ENCODE measurements at places on chromosomes 5 and 9.

GRCh38 chr9:117247266-117247665, 167.6 kb downstream of the ASTN2 start:
- DNase-seq: peak; percentile 39

DNA sequence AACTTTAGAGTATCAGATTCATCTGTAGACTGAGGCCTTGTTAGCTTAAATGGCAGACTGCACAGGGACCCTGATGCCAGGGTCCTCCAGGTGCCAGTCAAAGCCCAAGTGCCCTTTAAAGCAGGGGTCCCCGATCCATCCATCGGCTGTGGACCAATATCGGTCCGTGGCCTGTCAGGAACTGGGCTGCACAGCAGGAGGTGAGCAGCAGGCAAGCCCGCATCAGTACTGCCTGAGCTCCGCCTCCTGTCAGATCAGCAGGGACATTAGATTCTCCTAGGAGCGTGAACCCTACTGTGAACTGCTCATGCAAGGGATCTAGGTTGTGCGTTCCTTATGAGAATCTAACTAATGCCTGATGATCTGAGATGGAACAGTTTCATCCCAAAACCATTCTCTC, 403.4 kb downstream of the RAB3C start:
- no peak for DNase-seq

GRCh38 chr5:109961751-109962150, 272.0 kb downstream of the MAN2A1 start:
- no peak for DNase-seq

GRCh38 chr9:34575862-34576596, 13.5 kb downstream of the CNTFR start:
- peak; percentile 32 for DNase-seq

DNA sequence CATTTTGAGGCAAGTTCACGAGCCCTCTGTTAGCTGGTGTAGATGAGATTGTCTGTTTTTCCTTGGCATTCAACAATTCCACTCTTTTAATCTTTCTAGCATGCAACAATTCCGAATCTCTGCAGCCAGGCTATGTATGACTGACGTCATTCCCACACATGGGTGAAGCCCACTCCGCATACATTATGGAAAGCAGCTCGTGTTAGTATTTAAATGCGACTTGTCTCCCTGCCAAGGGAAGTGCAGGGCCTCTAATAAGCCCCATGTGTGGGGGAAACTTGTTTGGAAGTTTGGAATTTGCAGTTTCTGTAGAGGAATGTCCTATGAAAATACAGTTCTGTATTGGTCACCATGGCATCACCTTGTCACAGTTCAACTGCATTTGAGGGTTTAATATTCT, 146.0 kb upstream of the FBXL7 start:
- DNase-seq: no peak
